Frontal cortex (tissue), 4 donors: ENCODE measurements at places on chromosomes 12 and 14. TPM values are rescaled to one million over a fixed set of nuclear protein-coding genes. Genes with fewer than 3 reads are reported as not detected.

Gene PCK2
- 1.6 TPM for total RNA-seq

DNA sequence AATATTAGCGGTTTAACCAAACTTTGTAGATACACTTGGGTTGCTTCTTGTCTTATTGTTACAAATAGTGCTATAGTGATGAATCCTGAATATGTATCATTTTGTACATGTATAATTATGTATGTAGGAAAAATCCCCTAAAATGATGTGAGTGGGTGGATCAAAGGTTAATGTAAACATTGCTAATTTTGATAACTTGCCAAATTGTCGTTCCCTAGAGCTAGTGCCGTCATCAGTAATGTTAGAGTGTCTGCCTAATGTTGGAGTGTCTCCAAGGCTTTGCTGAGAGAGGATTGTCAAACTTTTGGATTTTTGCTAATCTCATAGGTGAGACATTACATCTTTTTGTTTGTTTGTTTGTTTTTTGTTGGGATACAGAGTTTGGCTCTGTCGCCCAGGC, 44.4 kb downstream of the AEBP2 start:
- no peak for DNase-seq

Gene PPP1R1A
- 10.6 TPM for total RNA-seq

DNA sequence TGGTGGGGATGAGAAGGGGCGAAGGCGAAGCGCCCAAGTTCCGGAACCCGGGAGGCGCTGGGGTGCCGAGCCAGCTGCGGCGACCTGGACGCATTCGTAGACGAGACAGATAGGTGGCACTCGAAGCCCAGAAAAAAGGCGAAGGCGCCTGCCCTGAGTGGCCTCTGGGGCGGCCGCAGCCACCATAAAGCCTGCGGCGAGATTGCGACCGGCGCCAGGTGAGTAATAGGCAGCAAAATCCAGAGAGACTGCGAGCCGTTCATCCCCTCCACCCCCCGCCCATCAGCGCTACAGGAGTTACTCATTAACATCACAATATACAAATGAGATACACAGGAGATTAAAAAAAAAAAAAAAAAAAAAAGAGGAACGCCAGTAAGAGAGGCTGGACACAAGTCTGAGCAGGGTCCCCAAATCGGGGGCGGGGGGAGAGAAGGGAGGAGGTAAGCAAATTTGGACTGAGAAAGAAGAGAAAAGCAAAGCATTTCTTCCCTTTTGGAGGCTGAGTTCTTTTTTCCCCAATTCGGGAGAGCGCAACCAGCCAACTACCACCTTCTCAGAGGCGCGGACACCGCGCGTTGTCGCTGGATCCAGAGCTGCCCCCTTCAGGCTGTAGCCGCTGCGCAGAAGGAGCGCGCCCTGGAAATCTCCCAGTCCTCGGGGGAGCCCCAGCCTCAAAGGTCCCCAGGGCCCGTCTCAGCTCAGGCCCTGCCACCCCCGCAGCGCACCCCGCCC, 15.7 kb downstream of the TBX3 start:
- peak; percentile 75 for DNase-seq

DNA sequence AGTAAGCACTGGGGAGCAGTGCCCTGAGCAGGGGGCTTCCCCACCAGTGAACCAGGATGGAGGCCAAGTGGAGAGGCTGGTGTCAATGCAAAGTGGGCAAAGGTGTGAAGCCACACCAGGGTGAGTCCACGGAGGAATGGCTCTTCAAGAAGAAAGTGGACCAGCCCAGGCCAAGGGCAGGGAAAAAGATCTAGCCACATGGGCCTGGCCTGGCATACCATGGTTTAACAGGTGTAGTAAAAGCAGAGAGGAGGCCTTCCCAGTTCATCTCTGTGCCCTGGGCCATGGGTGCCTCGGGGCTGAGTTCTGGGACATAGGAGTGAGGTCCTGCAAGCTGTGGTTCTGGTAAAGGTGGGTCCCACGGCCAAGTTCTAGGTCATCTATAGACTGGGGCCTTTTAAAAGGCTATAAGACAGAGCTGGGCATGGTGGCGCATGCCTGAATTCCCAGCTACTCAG, 153.4 kb downstream of the DPF3 start:
- DNase-seq = no peak

DNA sequence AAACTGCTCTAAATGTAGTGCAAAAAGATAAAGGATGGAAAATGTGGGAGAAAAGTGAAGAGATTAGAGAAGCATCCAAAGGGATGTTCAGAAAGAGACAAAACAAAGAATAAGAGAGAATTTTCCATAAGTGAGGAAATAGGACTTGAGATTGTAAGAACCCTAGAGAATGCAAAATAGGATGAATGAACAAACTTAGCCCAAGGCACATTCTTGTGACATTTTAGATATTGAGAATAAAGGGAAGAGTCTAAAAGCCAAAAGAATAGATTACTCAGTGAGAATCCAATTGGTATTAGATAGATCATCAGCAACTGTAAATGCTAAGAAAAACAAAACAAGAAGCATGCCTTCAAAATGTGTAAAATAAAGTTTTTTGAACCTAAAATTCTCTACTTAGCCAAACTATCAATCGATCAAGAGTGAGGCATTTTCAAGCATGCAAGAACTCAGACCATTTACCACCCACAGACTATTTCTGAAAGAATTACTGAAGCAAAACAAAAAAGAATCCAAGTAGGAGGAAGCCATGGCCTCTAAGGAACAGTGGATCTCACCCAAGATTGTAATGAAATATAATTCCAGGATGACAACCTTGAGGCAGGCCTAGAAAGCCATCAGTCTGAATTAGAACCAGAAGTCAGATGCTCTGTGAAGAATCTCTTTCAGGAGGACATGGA, 33.5 kb downstream of the DYRK2 start:
- DNase-seq = no peak

Gene ZFHX2
- 1.2 TPM for total RNA-seq

GRCh38 chr12:1978078-1978862, 26.0 kb downstream of the DCP1B start:
- DNase-seq = no peak

DNA sequence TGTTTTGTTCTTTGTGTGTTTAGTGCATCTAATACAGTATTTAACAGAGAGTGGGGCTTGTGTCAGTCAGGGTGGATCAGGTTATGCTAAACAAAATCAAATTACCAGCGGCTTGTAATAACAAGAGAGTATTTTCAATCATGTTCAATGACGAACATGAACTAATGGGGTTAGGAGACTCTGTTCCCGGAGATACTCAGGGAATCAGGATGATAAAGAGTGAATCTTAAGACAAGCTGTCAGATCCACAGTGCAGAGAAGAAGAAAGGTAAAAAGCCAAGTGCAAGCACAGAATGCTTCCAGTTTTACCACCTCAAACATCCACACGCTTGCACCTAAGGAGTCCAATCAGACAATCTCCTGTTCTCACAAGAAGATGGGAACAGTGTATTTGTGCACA, 1331.5 kb upstream of the TMEM132C start:
- DNase-seq = no peak

Gene SLCO1B3
- total RNA-seq = not detected

DNA sequence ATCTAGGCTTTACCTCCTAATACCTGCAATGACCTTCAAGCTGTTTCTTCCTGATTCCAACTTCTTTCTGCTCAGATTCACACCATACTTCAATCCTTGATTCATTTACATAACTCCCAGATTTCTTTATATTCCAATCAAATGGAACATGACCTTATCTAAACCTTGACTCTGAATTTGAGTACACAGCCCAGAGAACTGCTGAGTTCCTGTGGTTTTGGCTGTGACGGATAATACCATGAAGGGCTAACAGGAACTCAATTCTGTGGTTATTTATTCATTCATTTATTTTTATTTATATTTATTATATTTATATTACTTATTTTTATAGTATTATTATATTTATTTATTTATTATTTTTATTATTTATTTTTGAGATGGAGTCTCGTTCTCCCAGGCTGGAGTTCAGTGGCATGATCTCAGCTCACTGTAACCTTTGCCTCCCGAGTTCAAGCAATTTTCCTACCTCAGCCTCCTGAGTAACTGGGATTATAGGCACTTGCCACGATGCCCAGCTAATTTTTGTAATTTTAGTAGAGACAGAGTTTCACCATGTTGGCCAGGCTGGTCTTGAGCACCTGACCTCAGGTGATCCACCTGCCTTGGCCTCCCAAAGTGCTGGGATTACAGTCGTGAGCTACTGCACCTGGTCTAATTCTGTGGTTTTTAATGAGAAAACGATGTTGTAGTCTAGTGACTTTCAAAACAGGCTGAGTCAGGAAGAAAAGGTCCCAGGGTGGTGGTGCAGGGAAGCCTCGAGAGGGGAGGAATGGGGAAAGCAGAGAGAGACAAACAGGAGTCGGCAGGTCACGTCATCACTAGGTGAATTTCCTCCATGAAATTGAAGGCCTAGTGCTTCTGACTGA, 11.7 kb downstream of the APOLD1 start:
- no peak for DNase-seq
